Activated T-cell treated with anti-CD3 and anti-CD28 coated beads for 48 hours (primary cell): ENCODE measurements at places on chromosomes 13 and 19.

GRCh38 chr13:46211116-46211482, 629 bp upstream of the LRRC63 start:
- DNase-seq = peak; percentile 12

DNA sequence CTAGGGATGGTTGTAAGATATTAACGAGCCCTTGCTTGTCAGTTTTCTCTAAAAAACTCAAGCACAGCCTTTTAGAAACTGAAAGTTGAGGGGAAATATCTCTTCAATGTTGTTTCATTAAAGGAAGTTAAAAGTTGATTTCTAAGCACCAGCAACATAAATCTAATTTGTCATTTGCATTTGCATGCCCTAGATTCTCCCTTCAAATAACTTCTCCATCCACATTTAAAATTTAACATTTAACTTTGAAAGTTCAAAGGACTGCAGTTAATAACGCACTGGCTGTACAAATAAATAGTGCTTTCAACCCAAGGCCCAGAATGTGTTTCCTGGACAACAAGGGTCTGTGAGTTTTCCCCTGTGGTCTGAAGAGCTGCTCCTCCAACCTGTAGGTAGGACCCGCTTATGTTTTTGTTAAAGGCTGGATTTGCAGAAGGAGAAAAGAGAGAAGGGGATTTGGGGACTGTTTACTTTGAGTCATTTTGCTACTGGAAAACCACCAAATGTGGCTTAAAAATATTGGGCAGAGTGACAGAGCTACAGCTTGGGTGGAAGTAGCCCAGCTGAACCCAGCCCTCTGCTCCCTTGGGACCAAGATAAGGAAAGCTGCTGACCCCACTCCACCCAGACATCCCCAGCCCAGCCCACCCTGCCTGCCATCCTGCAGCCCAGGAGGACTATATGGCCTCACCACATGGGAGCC, 39.8 kb downstream of the TNFRSF19 start:
- DNase-seq = no peak

GRCh38 chr19:11657307-11657706, 60.0 kb downstream of the ZNF627 start:
- no peak for DNase-seq

- no peak for DNase-seq
These were observed 469.9 kb downstream of the COG6 start for GRCh38 chr13:40125336-40125735.

DNA sequence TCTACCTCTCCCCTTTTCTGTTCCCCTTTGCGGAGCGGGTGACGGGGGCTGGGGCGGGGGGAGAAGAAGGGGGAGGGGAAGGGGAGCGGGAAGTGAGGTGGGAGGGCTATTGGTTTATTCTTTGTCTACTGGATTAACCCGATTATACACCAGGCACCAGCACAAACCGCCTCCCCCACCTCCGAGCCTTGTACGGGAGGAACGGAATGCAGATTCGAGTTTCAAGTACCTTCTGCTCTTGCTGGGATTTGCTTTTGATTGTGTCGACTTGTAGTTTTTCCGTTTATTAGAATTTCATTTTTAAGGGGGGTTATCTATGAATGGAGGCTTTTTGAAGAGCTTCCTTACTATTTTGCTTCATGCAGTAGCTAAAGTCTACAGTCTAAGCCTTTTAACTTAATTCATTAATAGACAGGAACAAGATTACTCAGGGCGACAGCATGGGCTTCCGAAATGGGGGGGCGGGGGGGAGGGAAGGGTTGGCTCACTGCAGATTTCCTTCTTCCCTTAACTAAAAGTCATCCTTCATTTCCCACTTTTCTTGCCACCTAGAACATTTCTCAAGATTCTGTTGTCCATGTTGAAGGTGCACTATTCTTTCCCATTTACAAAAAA, 937 bp upstream of the SPRY2 start:
- no peak for DNase-seq

DNA sequence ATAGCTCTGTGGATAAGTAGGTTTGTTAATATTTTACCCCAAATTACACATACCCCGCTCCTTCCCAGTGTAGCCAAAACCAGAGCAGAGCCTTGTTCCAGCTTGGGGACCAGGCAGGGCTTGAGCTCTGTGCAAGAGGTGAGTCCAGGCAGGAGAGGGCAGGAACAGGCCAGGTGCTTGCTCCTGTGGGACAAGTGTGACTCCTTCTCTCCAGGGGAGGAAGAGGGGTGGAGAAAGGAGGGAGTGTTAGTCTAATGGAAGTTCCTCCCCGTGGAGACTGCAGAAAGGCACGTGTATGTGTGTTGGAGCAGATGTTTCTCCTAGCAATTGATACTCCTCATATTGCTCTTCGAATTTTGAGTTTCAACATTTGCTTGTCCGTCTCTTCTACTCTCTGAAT, 201.0 kb downstream of the FGF9 start:
- no peak for DNase-seq

DNA sequence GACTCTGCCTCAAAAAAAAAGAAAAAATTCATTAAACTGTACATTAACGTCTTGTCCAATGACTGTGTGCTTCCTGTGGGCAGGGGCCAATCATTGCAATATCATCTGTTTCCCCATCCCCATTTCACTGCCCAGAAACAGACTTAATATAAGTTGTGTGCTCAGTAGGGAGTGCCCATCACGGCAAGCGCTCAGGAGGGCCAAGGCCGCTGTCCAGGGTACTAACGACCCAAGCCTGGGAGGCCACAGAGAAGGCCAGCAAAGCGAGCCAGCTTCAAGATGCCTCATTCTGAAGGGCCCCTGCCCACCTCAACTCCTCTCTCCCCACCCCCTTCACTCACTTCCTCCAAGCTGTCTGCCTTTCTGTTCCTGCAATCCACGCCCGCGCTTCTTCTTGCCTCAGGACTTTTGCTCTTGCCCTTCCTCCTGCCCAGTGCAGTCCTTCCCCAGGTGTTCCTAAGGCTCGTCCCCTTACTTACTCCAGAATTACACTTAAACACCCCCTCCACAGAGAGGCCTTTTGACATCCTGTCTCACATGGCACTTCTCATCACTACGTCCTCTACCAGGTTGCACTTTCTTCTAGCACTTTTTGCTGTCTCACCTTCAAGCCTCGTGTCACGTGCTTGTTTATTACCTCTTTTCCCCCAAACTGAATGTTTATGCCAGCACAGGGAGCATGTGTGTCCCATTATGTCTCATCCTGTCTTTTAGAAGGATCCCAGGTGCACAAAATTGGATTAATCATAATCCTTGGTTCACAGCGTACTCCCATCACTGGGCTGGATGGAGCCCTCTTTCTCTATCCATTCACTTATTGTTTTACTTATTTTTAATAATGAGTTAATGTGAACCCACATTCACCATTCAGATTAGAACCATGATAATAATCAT, 11.3 kb upstream of the POU2F2 start:
- no peak for DNase-seq

DNA sequence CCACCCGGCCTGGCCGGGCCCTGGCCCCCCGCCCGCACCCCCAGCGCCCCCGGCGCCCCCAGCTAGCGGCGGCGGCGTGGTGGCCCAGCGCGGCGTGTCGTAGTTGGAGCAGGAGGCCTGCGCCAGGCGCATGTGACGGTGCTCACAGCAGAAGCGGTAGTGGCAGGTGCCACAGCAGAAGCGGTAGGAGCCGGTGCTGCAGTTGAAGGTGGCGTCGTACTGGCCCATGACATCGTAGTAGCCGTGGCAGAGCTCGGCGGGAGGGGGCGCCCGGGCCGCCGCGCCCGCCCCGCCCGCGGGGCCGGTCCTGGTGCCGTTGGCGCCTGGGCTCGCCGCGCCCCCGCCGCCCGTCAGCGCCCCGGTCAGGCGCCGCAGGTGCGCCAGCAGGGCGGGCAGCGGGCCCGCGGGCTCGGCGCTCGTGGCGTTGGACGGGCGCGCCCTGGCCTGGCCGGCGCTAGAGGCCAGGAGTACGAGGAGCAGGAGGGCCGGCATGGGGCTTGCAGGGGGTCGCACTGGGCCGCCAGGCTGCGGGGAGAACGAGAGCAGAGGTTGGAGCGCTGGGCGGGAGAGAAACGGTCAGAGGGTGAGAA, 633 bp downstream of the SHISA7 start:
- no peak for DNase-seq

DNA sequence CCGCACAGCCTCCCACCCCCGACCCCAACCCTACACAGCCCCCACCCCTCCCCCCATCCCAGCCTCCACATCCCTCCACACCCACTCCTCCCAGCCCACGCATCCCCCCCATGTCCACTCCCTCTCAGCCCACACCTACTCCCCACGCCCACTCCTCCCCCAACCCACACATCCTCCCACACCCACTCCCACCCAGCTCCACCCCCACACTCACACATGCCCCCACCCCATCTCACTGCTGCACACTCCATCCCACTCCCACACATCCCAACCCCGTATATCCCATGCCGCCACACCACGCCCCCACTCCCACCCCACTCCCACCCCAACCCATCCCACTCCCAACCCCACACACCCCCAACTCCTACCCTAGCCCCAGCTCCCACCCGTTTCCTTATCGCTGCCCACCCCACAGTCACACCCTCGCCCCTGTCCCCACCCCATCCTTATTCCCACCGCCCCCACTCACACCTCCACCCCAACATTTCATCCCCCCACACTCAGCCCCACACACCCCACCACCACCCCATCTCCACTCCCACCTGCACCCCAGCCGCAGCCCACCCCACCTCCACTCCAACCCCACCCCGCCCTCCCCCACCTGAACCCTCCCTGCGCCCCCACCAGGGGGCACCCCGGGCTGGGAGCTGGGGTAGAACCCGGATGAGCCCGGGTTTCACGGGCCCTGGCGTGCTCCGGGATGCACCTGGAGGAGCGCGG, 809 bp downstream of the TDRD12 start:
- no peak for DNase-seq
